ENCODE measurements at places on chromosomes 11 and 22.

DNA sequence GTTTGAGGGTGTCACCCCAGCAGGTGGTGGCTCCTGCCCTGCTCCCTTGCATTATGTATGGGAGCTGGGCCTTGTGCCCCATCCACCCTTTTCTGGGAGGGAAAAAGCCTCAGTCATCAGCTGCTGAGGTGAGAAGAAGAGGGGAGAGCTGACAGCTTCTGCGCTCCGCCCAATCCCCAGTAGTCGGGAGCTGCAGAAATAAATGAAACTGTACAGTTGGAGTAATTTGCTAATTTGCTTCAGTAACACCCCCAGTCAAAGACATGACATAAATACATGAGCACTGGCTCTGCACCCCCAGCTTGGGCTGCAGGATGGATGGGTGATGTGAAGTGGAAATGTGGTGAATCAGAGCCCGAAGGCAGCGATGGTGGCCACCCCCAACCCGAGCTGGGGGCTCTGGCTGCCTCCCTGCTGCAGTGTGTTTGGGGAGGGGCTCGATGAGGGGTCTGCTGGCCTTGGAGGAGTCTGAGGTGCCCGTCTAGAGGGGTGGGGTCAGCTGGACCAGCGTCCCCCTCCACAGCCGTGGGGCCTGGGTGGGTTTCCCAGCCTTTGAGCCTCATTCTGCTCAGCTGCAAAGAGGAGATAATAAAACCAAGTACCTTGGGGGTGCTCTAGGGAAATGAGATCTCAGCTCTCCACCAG is 59.2 kb downstream of the MPPED1 start:
- no peak for DNase-seq

DNA sequence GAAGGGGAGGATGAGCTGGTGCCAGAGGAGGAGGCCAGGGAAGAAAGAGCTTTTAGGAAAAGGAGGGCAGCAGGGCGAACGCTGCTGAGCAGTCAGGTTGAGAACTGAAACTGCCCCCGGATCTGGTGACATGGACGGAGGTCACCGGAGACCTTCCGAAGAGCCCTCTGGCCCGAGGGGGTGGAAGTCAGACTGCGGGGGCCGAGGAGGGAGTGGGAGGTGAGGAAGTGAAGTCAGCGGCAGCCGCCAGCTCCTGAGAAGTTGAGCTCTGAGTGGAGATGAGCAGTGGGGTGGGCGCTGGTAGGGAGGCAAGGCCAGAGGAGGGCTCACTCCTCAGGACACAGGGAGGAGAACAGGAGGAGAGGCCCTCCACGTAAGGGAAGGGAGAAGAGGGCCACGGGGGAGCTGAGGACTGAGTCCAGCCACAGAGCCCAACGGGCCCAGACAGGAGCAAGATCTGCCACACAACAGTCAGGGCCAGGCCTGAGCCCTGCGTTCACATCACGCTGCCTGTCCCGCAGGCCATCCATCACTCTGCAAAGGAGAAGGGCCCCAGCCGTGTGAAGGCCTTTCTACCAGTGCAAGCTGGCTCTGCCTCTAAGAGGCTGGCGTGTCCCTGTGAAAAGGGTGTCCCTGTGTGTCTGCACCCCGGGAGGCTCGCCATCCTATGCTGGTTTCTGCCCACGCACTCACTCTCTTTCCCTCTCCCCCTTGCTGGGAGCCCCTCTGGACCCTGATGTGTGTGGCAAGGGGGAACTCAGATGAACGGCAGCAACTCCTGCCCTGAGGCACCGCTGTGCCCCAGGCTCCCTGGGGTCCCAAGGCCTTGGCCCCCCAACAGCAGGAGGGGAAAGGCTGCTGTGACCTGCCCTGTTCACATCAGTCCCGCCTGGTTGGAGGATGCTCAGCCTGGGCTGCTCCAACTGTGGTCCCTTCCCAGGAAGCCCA is 19.0 kb upstream of the LRRC32 start:
- DNase-seq: no peak

DNA sequence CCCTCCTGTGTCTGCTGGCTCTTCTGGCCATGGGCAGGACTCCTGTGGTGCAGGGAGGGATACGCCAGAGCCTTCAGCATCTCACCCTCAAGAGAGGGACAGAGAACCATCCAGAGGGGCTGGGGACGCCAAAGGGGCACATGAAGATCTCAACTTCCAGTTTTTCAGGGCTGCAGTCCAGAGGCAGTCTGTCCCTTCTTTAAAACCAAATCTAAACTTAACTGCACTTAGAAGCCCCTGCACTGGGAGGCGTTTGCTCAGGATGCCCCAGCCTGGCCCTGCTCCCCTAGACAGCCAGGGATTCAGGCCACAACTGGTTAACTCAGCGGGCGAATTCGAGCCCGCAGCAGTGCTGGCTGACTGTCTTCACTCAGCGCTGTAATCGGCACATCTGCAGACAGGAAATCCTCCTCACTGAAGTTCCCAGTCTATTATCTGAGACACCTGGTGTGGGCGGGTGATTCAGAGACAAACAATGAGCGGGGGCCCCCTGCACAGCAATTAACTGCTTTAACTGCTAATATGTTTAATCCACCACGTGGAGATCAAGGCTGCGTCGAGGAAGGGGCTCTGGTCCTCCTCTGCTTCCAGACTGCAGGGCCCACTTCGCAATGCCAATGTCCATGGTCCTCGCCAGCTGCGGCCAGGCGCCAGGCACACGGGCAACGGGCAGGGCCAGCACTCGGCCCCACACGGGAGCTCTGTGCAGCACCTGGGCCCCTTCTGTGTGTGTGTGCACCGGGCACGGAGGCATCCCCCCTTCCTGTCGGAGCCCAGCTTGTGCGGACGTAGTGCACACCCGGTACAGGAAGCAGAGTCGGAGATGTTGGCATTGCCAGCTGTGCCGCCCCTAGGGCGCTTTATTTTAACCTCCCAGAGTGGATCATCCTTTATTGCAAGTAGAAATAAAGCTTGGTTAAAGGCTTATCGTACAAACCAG is 36.9 kb upstream of the GNB1L start:
- DNase-seq: no peak

- no peak for DNase-seq
These were observed 210.5 kb downstream of the MN1 start for GRCh38 chr22:27591060-27591459.

DNA sequence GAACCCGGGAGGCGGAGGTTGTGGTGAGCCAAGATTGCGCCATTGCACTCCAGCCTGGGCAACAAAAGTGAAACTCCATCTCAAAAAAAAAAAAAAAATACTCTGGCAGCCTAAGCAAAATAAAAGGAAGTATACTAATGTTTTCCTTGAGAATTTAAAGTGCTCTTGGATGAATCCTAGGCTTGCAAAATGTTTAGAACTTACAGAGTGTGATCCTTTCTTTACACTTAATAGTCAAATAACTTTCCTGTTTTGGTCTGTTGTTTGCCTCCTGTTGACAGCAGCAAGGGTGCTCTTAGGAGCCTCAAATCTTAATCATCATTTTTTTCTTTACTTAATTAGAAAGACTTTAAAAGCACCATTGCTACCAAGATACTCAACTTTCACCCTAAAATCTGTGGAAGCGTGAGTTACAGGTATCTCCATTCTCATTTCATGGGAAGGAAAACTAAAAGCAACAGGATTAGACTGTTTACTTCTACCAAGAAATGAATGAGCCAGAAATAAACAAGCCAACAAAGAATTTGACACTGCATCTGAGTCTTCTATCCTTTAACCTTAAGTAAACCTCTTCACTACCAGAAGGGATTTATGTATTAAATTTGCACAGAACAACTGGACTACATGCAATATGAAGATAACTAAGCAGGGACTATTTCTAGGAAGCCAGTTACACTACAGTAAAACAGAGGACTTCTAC is 38.7 kb upstream of the CRTAM start:
- DNase-seq: no peak

GRCh38 chr11:71397331-71397860 is 50.8 kb downstream of the DHCR7 start:
- no peak for DNase-seq

GRCh38 chr11:1896468-1896867 is 4.8 kb upstream of the PRR33 start:
- no peak for DNase-seq

DNA sequence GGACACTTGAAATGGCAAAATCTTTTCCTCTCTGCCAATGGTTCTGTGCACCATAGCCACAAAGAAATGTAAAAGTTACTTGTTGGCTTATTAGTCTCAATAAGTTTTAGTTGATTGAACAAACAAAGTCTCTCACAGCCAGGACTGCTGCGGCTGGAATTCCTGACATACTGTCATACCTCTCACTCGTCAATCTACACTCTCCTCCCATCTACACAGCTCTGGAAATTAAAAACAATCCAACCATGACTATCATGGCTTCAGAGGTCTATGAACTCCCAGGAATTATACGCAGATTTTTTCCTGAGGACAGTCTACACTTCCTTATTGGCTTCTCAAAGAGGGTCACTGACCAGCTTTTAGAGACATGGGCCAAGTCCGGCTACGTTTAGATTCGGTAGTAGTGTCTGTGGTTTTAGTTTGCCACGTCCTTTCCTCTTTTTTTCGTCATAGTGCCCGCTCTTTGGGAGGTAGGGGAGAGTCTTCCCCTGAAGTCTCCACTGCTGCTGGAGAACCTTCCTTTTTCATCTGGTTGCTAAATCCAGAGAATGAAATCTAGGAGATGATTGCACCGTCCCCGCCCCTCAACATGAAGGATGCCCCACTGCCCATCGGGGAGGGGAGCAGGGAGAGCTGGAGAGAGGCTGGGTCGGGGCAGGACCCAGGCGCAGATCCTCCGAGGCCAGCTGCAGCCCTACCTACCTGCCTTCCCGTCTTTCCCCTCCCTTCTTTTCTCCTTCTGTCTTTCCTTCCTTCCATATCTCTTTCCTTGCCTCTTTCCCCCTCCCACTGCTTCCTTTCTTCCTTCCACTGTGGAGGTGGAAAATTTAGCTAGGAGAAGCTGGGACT is 1.0 kb upstream of the PLEKHB1 start:
- DNase-seq: no peak

GRCh38 chr22:23268877-23269276 is 88.6 kb downstream of the BCR start:
- DNase-seq: no peak

GRCh38 chr11:46465683-46466082 is 74.1 kb upstream of the CHRM4 start:
- DNase-seq: no peak

GRCh38 chr11:124807660-124808270 is 7.6 kb upstream of the MSANTD2 start:
- no peak for DNase-seq

GRCh38 chr22:45884201-45885062 is 92.5 kb downstream of the WNT7B start:
- DNase-seq: no peak
